ENCODE measurements at places on chromosomes 5 and 9. TPM values are rescaled to one million over a fixed set of nuclear protein-coding genes. Genes with fewer than 3 reads are reported as not detected.

Gene CFAP77
- not detected for polyA plus RNA-seq

Gene PCDHA9
- not detected for polyA plus RNA-seq

Gene CACFD1
- polyA plus RNA-seq, result 6.5 TPM

- DNase-seq, result peak; percentile 3
These were observed 59.3 kb upstream of the ANGPTL2 start for GRCh38 chr9:127181595-127182190.

Gene PCDHB2
- 0.44 TPM for polyA plus RNA-seq

- DNase-seq, result no peak
These were observed 120.1 kb downstream of the LRRC70 start for GRCh38 chr5:62698756-62699155.
